ENCODE measurements at places on chromosomes 16 and 17.

- DNase-seq: no peak
Observed at GRCh38 chr17:79785900-79786810, 8.2 kb downstream of the CBX2 start.

DNA sequence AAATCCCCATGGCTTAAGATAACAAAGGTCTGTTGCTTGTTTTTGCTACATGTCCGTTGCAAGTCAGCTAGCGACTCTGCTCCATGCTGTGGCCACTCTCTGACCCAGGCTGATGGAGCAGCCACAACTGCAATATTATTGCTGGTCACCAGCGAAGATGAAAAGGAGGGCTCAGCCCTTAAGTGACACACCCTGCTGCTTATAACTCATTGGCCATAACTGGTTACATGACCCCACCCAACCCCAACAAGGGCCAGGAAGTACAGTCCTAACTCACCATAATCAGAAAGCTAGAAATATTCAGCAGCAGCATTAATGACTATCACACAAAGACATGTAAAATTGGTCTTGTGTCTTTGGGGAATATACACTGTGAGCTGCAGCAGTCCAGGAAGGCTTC lies 224.3 kb downstream of the SOX9 start:
- no peak for DNase-seq

DNA sequence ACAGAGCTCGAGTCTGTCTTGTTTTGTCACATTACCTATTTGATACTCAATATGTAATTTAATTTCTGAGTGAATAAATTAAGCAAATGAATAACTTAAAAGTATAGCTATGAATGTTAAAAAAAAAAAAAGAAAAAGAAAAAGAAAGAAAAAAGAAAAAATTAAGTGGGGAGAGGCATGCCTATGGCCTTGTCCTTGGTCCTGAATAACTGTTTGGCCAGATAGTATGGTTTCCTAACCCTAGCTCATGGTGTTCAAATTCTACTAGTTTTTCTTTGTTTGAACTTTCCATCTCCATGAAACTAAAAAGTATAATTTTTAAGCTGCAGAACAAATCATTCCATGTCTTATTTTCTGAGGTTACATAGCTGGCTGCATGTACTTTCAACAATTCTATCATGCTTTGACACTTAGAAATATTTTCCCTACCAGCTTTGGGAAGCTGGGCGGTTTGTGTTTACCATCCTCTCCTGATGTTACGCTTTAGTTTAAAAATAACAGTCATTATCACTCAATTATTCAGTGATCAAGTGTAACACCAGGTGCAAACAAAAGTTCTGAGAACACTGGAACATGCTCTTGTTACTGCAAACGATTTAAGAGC lies 31.8 kb downstream of the TOX3 start:
- DNase-seq: no peak

DNA sequence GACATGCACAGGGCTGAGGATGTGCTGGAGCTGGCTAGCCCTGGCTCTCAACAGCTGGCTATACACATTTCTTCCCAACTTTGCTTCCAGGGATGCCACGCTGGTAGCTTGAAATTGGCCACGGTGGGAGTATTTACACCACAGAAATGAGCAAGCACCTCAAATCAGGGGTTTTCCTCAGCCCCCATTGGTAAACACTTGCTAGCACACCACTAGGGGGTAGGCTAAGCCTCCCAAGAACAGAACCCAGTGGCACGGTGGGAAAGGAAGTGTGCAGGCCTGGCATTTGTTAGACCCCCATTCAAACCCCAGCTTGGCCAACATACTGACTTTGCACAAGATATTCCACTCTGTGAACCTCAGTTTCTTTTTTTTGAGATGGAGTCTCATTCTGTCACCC lies 12.9 kb downstream of the DRC3 start:
- DNase-seq: no peak

DNA sequence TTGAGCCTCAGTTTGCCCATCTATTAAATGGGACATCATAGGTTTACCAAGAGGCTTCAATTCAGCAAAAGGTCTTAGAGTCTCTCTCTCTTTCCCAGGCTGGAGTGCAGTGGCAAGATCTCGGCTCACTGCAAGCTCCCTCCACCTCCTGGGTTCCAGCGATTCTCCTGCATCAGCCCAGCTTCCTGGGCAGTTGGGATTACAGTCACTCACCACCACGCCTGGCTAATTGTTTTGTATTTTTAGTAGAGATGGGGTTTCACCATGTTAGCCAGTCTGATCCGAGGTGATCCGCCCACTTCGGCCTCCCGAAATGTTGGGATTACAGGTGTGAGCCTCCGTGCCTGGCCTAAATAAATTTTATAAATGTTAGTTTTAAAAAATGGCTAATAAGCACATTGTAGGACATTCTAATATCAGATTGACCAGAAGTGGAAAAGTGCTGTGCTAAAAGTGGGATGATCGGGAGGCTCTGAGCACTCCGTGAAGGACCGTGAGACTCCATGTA lies 1.0 kb upstream of the NLRP1 start:
- no peak for DNase-seq

DNA sequence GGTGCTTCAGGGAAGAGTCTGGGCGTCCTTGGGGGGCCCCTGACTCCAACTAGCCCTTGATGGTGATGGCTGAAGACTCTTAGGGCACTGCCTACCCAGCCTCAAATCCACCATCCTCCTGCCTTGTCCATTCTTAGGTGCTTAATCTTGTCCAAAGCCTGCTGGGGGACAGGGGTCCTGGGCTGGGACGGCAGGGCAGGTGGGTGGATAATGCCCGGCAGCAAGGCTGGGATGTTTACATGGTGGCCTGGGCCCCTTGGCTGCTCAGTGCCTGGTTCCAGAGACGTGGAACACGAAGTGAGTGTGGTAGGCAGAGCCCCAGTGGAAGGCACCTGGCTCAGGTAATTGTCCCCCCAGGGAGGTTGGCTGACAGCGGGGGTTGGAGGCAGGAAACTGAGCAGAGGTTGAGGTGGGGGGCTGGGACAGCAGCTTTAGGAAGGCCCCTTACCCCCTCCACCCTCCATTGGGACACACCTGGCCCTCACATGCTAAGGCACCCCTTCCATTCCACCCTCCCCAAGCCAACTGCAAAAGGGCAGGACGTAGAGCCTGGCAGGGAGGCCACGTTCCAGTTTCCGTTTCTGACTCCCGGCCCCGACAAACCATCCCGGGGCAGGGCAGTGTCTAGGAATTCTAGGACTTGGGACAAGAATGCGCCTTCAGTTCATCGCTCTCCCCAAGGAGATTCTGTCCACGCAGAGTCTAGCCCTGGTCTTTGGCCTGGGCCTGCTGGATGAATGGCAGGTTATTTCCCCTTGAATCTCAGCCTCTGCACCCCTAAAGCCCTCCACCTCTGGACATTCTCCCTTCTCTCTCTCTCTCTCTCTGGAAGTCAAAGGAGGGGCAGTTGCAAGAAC lies 1.9 kb downstream of the FOXJ1 start:
- no peak for DNase-seq

- no peak for DNase-seq
Observed at GRCh38 chr16:1908983-1909382, 9.2 kb downstream of the HS3ST6 start.

DNA sequence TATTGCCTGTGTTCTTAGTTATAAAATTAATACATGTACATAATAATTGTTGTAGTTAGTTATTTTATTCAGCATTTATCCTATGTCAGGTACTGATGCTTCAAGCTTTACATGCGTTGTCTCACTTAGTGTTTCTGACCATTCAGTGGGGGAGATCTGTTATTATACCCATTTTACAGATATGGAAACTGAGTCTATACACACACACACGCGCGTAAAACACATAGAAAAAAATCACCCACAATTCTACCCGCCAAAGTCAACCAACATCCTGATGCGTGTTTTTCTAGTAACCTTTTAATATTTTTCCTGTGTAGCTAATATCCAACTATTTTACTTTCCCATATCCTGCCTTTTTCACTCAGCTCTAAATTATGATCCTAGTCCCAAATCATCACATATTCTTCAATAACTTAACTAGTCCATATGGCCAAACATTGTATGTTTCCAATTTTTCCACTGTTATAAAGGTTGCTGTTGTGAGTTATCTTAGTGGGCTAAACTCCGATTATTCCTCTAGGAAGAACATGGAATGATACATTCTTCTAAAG lies 48.4 kb downstream of the BMERB1 start:
- no peak for DNase-seq

GRCh38 chr17:79622776-79623175 lies 11.9 kb upstream of the RBFOX3 start:
- no peak for DNase-seq

DNA sequence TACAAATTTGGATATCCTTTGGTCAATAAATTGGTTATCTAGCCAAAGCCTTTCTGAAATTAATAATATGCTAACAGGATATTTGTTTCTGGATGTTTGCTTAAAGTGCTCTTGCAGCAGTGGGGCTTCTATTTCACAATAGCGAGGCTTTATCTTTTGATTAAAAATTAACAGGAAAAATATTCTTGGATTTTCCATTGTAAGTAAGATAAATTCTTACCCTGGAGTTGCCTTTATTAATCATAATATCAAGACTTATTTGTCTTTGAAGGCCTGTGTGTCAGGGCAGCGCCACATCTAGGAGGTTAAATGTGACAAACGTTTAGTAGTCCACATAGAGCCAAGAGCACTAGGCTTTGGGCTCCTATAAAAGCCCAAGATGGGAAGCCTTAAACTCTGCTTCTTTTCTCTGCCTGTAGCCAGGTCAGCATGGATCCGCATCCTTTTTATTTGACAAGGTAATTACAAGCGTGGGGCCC lies 5.3 kb downstream of the TMEM97 start:
- no peak for DNase-seq

GRCh38 chr17:1577182-1577581 lies 14.6 kb upstream of the PITPNA start:
- no peak for DNase-seq

DNA sequence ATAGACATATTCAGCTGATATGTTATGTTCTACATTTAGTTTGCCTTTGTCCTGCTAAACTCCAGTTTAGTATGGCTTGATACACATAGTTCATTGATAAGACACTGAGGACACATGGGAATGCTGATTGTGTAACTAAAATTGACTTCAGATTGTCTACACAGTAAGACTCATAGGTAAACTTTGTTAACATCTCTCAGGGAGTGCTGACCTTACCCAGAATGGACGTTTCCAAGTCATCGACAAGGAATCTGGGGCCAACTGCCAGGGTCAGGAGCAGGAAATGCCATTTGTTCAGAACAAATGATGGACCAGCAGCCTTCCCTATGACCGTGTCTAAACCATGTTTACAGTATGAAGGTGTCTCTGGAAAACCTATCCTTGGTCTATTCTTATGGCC lies 58.7 kb downstream of the DYNLRB2 start:
- DNase-seq: no peak

DNA sequence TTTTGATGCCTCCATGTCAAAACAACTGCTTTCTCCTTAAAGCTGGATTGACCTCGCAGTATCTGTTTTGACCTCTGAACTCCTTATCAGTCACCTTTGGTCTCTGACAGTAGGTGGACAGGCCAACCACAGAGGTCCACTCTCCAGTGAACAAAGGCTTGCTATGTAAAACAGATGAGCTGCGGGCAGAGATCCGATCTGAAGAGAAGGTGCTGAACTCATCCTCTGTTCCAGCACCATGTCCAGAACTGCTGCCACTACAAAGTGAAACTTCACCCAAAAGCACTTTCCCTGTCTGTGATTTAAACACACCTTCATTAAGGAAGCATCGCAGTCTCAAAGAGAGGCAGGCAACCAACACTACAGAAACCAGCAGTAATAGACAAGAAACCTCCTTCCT lies 117.3 kb upstream of the CORO6 start:
- no peak for DNase-seq

DNA sequence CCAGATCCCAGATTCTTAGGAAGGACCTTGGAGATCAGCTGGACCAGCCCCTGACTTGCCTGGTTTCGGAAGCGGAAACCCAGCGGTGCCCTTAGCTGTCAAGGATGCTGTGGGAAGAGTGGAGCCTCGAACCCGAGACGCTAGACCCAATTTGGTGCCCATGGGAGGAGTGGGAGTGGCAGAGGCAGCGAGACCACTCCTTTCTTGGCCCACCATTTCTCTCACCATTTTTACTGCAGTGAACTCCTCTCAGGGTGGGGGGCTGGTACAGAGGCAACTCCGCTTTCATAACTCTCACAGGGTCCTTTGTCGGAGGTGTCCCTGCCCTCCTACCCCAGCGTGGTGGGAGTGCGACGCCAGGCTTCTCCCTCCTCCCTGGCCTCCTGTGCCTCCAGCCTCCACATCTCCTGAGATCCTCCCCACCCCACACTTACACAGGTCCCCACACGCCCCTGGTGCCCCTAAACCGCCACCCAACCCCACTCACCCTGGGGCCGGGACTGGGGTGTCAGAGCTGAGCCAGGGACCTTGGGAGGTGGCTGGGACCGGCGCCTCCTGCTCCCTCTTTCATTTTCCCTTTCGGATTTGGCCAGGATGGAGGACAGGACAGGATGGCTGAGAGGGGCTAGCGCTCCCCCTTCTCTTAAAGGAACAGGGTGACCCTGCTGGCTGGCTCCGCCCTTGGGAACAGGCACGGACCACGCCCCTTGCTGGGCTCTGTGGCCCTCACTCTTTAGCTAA lies at the start of gene GJD3:
Gene GJD3, minus strand, starts transcription at position 617 of the 741 bp plus-strand sequence. CDS start 922 bp downstream, outside the sequence.
- DNase-seq: no peak

DNA sequence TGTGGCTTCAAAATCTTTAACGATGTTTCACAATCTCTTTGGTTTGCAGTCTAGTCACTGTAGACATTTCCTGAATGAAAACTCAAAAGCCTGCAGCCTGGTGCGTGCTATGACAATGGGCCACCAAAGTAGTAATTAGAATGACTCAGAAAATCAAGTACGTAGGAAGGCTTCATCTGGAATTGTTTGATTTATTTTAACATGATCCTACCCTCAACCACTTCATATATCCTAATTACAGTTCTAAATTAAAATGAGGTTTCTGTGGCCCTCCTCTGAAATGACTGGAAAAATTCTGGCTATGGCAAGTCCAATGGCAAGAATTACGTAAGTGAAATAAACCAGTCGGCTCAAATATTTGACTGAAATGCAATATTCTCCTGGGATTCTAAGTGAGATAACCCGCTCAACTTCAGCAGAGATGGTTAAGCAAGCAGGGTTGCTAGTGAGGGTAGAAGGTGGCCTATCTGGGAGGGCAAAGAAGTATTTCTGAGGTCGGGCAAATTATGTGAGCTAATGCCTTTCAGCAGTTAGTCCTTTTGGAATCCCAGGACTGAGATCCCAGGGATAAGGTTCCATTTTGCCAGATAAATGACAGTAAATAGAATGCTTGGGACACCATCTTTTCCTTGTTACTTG lies 145.6 kb upstream of the MYOCD start:
- no peak for DNase-seq
